ENCODE measurements at places on chromosomes 1 and 21. TPM values are rescaled to one million over a fixed set of nuclear protein-coding genes. Genes with fewer than 3 reads are reported as not detected.

Gene APCS
- not detected for total RNA-seq

Gene ACTN2
- total RNA-seq, result not detected

Gene TENT5C
- total RNA-seq, result 324 TPM

Gene TNFSF18
- not detected for total RNA-seq

Gene PIK3R3
- 4.9 TPM for total RNA-seq

Gene KIF26B
- not detected for total RNA-seq

Gene FMO5
- 1.9 TPM for total RNA-seq

Gene ACTL8
- not detected for total RNA-seq

Gene CYP4X1
- not detected for total RNA-seq

Gene LCE1F
- not detected for total RNA-seq

Gene MAN1C1
- total RNA-seq, result 15.1 TPM

Gene SH2D1B
- not detected for total RNA-seq

Gene MATN1
- total RNA-seq, result 1.9 TPM

Gene NKAIN1
- not detected for total RNA-seq

Gene FALEC
- total RNA-seq, result not detected

Gene GUCA2B
- not detected for total RNA-seq

Gene SLC16A4
- total RNA-seq, result not detected

Gene RGS13
- total RNA-seq, result 0.32 TPM

Gene LCE3D
- not detected for total RNA-seq

Gene AQP10
- 0.81 TPM for total RNA-seq

Gene RGS18
- 38.3 TPM for total RNA-seq

Gene LDLRAD1
- not detected for total RNA-seq

Gene LRRC71
- not detected for total RNA-seq

Gene AIRE
- 0.39 TPM for total RNA-seq

Gene ANGPTL1
- not detected for total RNA-seq

Gene LYSMD1
- total RNA-seq, result 0.54 TPM

Gene AMY2A
- not detected for total RNA-seq

Gene TIE1
- total RNA-seq, result 1.3 TPM

Gene NBPF6
- not detected for total RNA-seq

Gene CD164L2
- total RNA-seq, result not detected

Gene IFFO2
- total RNA-seq, result 101 TPM

Gene CFHR3
- total RNA-seq, result not detected

Gene MSH4
- 0.22 TPM for total RNA-seq

Gene NMNAT2
- total RNA-seq, result not detected

Gene LRRC47
- 33.9 TPM for total RNA-seq

Gene CFHR4
- total RNA-seq, result not detected

Gene KCNK1
- total RNA-seq, result 0.99 TPM

Gene CNKSR1
- total RNA-seq, result 7.0 TPM

Gene TMEM81
- 3.4 TPM for total RNA-seq

Gene HCRTR1
- total RNA-seq, result not detected

Gene ATXN7L2
- 13.2 TPM for total RNA-seq

Gene LRRN2
- not detected for total RNA-seq

Gene SPRR3
- not detected for total RNA-seq

Gene LINGO4
- 0.22 TPM for total RNA-seq

Gene ETV3L
- total RNA-seq, result not detected

Data from CD4-positive, CD25-positive, alpha-beta regulatory T cell (primary cell).